ENCODE measurements at places on chromosomes 3 and 15.

GRCh38 chr3:73321286-73321999 lies 260.0 kb downstream of the EBLN2 start:
- no peak for DNase-seq

DNA sequence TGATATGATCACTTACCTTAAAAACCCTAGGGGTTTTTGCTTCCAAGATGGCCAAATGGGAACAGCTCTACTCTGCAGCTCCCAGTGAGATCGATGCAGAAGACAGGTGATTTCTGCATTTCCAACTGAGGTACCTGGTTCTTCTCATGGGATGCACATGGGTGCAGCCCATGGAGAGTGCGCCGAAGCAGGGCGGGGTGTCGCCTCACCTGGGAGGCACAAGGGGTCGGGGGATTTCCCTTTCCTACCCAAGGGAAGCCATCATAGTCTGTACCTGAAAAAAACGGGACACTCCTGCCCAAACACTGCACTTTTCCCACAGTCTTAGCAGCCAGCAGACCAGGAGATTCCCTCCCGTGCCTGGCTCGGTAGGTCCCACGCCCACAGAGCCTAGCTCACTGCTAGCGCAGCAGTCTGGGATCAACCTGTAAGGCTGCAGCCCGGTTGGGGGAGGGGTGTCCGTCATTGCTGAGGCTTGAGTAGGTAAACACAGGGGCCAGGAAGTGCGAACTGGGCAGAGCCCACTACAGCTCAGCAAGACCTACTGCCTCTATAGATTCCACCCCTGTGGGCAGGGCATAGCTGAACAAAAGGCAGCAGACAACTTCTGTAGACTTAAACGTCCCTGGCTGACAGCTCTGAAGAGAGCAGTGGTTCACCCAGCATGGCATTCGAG lies 78.6 kb downstream of the CTNNB1 start:
- no peak for DNase-seq

GRCh38 chr3:94004301-94004910 lies 24.0 kb downstream of the STX19 start:
- DNase-seq, result peak; percentile 43

DNA sequence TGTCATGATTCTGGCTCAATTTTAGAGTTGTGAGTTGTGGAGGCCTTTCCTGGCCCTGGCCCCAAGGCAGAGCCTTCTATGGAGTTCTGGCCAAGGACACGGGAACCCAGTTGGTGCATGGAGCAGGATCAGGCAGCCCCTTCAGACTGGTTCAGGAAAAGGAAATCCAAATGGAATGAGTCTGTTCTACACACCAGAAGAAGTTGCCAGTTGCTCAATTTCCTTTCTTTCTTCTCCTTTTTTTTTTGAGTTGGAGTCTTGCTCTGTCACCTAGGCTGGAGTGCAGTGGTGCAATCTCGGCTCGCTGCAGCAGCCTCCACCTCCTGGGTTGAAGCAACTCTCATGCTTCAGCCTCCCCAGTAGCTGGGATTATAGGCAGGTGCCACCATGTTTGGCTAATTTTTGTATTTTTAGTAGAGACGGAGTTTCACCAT lies 28.9 kb upstream of the BHLHE40 start:
- no peak for DNase-seq

- DNase-seq, result no peak
Measured at GRCh38 chr3:97235179-97235578, 420.8 kb downstream of the EPHA6 start.

GRCh38 chr3:52907497-52907896 lies 10.1 kb upstream of the STIMATE start:
- DNase-seq, result no peak

DNA sequence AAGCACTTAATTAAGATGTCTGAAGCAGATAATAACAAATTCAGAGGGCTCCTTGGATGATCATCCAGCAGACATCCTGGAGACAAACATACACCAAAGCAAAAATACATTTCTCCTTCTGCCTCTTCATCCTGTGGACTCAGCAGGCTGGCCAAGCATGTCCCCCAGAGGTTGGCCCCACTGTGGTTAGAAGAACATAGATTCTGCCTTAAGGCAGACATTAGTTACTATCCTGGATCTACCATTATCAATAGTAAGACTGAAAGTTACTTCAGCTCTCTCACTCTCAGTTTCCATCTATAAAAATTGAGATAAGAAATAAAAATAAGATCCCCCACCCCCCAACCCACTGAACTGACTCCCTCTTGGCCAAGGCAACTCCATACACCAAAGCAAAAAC lies 28.6 kb upstream of the TGFBR2 start:
- DNase-seq, result no peak

DNA sequence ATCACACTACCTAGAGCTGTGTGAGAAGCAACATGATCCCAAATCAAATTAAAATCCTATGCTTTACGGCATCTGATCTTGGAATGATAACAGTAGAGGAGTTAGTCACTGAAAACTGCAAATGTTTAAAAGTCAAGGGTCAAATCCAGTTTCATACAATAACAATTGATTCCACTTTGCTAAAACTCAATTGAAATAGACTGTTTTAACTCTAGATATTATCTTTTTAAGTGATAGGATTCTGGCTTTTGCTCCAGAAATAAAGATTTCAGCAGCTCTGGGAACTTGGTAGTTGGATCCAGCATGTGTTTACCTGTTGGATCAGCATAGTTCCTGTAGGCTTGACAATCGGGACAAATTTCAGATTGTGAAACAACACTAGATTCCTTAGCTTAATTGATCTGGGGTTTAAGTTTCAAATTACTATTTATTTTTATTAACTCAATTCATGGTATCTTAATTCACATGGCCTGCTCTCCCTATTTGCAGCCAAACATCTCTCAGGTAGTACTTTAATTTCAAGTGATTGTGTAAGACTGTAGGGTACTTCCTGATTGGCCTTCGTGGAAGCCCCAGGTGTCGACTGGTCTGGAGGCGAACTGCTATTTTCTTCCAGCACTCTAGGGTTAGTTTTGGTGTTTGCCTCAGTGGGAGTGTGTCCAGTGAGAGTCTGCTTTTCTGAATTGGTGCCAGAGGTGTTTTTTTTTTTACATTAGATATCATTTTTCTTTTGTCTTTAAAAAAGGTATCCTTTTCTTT lies 16.6 kb downstream of the NFKBIZ start:
- DNase-seq, result no peak

- DNase-seq, result peak; percentile 70
Measured at GRCh38 chr3:49671291-49672288, 2.6 kb upstream of the APEH start.

DNA sequence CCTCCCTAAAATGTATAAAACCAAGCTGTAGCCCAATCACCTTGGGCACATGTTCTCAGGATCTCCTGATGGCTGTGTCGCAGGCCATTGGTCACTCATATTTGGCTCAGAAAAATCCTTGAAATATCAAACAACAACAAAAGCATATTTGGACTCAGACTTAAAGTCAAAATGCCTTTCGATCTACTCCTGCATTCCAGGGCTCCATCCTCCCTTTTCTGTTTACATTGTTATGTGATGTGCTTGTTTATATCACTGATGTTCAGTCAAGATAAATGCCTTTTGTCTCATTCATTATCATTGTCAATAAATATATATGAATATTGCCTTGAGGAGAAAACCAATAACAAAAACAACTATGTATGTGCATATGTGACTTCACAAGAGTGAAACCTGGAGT lies 31.7 kb downstream of the HGD start:
- no peak for DNase-seq

GRCh38 chr3:127265581-127265981 lies 22.3 kb downstream of the PRR20G start:
- DNase-seq, result no peak
